C1 segment of cervical spinal cord (tissue), 14 donors: ENCODE measurements at places on chromosomes 12 and 14.

DNA sequence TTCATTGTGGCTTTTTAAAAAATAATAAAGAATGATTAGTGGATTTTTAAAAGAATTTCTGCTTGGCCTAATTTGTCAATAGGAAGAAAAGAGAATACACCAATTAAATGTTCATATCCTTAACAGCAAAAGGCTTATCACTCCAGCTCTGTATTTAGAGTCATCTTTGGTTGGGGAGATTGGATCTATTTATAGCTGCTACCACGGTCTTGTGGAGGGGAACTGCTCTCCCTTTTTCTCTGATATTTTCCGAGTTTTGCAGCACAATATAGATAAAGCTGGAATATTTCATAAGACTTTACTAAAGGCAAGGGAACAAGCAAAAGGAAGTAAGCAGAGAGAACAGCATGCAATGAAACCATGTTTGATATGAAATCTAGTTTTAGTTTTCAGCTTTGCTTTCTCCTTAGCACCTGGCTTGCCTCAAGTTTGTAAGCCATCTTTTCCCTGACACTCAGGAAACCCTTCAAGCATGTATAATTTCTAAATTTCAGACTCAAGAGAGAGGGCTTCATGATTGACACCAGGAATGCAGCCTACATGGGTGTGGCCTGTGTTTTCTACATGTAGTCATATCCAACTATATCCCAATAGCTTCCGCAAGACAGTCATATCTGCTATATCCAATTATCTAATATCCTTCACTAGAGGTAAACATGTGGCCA, 35.2 kb downstream of the BRMS1L start:
- no peak for DNase-seq

GRCh38 chr12:59548930-59549329, 46.9 kb upstream of the SLC16A7 start:
- no peak for DNase-seq

DNA sequence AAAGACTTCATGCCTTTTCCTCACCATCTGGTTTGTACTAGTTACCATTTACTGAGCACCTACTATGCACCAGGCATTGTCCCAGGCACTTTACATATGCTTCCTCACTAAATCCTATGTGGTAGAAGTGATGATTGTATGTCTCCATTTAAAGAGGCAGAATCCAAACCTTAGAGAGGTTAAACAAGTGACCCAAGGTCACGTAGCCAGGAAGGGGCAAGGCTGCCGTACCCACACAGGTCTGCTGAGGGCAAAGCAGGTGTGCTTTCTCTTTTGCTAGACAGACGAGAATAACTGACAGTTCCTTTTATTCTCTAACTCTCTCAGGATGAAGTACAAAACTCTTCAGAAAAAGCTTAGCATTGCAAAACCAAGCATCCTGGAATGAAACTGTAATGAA, 235.2 kb upstream of the SRRM4 start:
- DNase-seq = no peak

DNA sequence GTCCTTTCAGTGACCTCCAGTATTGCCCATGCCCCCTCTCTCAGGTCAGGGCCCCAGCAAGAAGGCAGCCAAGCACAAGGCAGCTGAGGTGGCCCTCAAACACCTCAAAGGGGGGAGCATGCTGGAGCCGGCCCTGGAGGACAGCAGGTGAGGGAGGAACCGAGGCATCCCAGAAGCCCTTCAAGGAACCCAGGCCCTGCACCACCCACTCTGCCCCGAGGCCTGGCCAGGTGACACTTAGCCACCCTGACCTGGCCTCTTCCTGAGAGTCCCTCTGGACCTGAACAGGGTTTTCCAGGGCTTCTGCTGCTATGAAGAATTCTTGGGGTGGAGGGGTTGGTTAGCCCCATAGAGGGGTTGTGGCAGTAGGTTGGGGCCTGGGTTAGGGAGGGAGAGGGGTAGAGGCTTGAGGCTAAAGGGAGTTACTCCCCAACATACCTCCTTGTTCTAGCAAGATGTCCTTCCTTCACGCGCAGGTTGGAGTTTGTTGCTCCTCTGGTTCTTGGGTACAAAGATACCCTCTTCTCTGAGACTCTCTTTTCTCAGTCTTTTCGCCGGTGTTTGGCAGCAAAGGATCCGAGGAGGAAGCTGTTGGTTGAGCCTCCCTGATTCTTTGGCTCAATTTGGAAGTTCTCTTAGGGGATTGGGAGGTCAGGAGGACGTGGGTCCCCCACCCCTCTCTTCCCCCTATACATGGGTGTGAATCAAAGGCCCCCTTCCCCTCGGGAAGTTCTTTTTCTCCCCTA, 2.1 kb downstream of the TARBP2 start:
- DNase-seq = no peak

DNA sequence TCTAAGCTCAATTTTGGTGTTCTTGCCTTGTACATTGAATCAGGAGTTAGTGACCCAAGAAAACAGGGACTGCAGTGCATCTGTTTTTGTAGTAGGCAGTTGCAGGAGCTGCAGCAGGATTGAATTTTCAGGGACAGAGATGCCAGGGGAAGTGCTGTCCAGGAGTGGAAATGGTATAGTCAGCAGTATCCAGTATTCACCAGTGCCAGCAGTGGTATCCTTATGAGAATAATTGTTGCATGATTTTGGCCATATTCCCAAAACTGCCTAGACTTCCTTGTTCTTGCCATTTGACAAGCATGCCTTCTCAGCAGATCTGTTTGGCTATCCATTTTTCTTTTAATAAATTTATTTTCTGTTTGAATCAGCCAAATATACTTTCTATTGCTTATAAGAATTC, 18.6 kb upstream of the ABCD2 start:
- DNase-seq = no peak

GRCh38 chr14:64444984-64445845, 20.1 kb upstream of the AKAP5 start:
- DNase-seq = no peak

GRCh38 chr12:69685810-69686209, 13.3 kb downstream of the BEST3 start:
- no peak for DNase-seq

DNA sequence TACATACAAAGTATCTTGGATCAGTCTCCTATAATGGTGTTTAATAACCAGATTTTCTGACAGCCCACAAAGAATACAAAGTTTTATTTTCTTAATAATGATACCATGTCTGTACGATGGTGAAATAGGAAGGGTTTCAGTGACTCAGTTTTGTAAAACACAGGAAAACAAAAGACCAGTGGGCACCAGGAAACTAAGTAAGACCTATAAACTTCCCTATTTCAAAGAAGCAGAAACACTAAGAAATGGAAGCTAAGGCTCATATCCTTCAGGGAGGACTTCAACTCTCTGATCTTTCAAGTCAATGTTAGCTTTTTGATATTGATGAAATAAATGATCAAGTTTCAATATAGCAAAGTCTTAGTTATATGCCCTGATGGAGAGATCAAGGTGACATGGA, 196.0 kb downstream of the DUSP6 start:
- no peak for DNase-seq

- no peak for DNase-seq
Observed at GRCh38 chr14:106831322-106831720, 1304.9 kb downstream of the TMEM121 start.

DNA sequence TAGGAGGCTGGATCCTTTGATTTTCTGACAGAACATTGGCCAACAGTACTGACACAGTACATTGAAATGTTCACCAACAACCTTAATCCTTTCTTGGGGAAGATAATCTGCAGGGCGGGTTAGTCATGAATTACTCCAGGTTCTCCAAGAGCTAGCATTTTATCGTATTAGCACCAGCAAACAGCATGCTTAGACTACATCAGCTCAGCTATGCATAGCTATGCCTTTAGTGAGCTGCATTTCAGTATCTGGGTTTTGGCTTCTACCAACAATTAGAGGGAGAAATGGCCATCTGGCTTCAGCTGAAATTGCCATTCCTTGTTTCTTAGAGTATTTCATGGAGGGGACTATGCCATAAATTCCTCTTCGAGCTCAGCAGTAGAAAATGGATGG, 33.8 kb downstream of the SAMD4A start:
- no peak for DNase-seq

DNA sequence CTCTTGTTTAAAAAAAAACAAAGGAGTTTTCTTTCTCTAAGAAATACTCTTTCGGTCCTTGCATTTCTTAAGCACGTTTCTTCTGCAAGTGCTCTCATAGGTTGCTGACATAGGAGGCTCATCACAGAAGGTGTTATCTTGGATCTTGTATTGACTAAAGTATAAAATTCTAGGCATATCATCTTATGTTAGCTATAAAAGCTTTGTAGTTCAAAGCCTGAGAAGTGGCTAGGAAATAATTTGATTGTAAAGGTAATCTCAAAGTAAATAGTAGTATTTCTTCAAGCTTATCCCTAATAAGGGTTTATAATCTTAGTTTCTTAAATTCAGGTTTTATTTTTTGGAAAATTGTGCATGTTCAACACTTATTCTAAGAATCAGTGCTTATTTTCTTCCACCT, 778.9 kb downstream of the TMTC2 start:
- DNase-seq = no peak

DNA sequence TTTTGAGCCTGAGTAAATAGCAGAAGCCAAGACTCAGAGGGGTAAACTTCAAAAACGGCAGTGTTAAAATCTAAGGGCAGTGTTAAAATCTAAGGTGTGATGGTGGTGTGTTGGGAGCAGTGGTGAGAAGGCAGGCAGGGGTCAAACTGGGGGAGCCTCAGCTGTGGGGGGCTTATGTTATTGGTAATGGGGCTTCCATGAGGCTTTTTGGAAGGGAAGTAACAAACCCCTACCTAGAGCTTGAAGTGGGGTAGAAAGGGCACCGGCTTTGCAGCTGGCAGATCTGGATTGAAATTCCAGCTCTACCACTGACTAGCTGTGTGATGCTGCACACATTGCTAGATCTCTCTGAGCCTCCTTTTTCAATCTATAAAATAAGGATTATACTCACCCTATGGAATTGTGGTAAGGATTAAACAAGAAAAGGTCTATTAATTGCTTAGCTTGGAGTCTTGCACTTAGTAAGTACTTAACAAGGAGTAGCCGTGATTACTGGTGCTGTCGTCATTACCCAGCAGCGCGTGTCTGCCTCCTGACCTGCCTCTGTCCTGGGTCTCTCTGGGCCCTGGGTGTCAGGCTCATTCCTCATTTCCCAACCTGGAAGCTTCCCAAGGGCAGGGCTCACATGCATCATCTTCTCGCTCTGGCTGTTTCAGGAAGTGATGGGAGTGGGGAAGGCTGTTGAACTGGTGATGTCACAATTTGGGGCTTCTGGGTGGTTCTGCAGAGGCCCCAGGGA, 18.5 kb upstream of the KRT80 start:
- no peak for DNase-seq

GRCh38 chr12:110533607-110534006, 31.5 kb downstream of the RAD9B start:
- no peak for DNase-seq

DNA sequence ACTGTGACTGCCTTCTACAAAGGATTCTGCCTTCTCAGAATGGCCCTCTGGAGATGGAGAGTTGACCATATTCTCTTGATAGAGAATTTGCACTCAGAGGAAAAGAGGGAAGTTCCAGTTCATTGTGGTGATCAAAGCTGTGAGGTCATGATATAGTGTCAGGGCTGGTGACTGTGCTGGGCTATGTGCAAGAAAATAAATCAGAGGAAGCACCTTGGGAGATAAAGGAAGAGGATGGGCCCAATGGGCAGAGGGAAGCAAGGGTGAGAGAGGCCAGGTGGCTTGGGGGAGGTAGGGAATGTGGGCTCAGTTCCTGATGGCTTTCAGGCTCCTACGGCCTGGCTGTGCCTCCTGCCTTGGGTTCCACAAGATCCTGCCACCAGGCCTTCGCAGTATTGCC, 145.8 kb downstream of the SLC8A3 start:
- no peak for DNase-seq

DNA sequence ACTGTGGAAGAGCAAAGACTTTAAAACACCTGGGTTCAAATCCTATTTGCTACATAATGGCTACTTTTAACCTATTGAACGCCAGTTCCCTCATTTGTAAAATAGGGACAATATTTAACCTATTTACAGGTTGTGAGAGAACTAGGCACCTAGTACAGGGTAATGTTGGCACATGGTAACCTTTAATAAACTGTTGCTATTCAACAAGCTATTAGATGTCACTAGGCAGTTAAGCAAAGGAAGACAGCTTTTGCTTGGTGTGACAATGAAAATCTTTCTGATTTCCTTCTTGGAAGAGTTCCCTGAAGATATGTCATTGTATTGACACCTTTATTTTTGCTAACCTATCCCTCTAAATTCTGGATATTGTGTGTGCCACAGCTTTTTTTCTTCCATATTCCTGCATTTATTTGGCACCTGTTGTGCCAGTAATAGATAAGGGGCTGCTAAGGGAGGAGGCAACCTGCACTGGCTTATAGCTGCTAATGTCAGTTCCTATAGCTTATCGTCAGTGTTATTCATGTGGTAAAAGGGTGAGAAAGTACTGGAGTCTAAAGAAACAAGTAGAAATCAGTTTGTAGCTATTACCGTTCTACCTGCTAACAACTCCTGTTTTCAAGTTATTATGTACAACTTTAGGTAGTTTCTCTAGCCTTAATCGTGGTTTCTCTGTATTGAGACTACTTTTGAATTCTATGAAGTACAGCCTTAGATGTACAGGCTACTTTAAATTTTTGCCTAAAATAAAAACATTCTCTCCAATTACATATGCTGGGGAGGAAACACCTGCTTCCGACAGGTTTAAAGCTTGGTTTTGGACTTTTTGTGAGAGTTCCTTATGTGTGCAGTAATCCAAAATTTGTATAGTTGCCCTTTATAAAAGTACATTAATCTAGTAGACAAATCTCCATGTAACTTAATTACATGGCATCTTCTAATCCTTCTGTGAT, 24.3 kb downstream of the HIF1A start:
- DNase-seq = no peak

GRCh38 chr14:64195199-64195598, 99.0 kb downstream of the ESR2 start:
- no peak for DNase-seq

GRCh38 chr14:101171650-101172049, 268.1 kb upstream of the RTL1 start:
- no peak for DNase-seq

DNA sequence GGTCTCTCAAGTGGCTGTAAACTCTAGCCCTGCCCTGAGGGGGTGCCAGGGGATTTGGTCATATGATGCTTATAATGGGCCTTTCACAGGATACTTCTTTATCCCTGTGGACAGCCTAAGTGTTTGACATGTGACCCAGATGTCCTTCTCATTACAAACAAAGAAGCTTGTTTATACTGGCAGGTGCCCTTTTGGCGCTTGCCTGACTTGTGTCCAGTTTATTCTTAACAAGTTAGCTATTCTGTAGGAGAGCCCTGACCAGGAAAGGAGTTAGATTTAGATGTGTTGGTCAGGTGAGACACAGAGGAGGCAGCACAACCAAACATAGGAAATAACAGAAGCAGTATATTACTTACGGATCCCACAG, 51.9 kb downstream of the CCDC91 start:
- no peak for DNase-seq
